NCI-H1694 treated with DMSO at 0.1 percent for 48 hours (cell line): ENCODE measurements at places on chromosomes 12 and 14.

DNA sequence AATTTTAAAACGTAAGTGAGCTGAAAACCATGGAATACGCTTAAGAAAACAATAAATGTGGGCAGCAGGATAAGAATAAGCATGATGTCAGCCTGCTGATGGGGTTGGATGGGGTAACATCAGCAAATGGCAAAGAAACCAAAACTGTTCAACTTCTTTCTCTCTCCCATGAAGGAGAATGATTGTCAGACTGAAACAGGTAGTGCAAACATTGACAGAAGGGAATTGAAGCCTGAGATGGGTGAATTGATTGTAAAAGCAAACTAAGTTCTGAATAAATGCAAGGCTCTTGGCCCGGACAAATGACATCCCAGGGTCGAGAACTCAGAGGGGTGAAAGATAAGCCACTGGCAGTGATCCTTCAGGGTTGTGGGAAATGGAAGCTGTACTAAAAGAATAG is 182.6 kb downstream of the ETV6 start:
- DNase-seq: no peak

DNA sequence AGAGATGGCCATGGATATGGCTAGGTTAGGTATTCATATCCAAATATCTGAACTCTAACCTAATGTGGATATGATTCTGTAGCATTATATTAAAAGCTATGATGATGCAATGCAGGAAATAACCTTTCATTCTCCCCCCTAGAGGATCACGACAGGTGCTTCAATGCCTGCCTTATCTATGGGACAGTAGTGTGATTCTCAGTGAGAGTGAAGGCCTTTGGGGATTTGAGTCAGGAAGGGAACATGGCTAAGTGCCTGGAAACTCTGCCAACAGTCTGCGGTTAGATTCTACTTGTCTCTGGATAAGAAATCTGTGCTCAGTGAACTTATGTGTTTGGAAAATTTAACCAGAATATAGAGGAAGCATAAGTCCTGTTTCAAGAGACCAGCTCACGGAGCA is 81.8 kb downstream of the SLC38A1 start:
- DNase-seq: no peak

GRCh38 chr14:61700104-61700886 is 5.0 kb downstream of the HIF1A start:
- DNase-seq: no peak

DNA sequence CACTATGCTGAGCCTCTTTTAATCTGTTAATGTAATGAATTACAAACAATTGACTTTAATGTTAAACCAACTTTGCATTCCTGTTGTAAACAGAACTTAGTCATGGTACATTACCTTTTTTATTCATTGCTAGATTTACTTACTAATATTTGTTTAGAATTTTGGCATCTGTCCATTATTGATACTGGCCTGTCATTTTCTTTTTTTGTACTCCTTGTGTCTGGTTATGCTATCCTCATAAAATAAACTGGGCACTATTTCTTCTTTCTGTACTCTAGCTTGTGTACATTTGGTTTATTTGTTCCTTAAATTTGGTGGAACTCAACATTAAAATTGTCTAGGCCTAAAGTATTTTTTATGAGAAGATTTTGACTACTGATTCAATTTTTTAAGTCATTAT is 32.1 kb downstream of the SPATA7 start:
- no peak for DNase-seq

GRCh38 chr12:31406345-31406744 is 80.4 kb upstream of the SINHCAF start:
- no peak for DNase-seq

DNA sequence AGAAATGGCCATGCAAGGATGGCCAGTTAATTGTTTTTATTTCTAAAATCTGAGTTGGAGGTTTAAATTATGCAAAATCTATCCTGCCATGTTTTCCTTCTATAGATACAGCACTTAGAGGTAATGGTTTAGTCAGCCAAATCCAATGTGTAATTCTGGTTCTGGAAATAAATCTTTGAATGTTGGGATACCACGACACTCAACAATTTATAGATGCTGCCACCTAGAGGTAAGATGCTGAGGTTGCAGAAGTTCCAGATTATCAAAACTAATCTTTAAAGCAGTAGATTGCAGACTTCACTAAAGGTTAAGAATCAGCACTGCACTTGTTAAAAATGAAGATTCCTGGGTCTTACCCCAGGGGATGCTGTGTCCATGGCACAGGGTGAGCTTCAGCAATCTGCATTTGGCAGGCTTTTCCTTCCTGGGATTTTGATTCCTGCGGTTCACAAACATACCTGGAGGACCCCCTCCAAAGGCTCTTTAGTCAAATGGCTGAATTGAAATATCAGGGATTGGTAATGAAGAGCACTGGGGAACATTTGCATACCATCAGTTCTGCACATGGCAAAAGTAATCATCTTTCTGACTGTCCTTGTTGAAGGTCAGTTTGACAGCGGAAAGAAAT is 53.4 kb upstream of the ANO4 start:
- DNase-seq: peak; percentile 14

- DNase-seq: no peak
Measured at GRCh38 chr12:60529261-60529660, 933.4 kb downstream of the SLC16A7 start.

- no peak for DNase-seq
Measured at GRCh38 chr12:43848786-43849185, 12.9 kb downstream of the TMEM117 start.
